ENCODE measurements at places on chromosomes 2 and 18.

DNA sequence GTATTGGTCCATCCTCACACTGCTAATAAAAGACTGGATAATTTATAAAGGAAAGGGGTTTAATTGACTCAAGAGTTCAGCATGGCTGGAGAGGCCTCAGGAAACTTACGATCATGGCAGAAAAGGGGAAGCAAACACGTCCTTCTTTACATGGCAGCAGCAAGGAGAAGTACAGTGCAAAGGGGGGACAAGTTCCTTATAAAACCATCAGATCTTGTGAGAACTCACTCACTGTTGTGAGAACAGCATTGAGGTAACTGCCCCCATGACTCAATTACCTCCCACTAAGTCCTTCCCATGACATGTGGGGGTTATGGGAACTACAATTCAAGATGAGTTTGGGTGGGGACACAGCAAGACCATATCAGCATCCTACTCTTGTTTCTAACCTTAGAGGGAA is 37.0 kb downstream of the SP100 start:
- no peak for DNase-seq

DNA sequence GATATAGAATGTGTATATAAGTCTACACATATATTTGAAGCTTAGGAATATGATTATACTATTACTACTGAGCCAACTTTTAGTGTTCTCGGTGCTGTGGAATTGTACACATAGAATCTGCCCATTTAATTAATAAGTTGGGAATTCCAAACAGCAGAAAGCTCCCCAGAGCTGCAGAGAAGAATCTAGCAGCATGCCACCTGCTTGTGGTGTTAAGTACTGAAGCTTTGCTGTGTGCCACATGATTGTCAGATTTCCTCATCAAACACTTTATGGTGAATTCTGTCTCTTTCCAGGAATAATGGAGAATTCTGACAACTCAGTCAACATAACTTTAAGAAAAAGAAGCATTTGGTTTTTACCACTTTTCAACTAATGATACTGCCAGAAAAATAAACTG is 117.8 kb downstream of the WDSUB1 start:
- no peak for DNase-seq

DNA sequence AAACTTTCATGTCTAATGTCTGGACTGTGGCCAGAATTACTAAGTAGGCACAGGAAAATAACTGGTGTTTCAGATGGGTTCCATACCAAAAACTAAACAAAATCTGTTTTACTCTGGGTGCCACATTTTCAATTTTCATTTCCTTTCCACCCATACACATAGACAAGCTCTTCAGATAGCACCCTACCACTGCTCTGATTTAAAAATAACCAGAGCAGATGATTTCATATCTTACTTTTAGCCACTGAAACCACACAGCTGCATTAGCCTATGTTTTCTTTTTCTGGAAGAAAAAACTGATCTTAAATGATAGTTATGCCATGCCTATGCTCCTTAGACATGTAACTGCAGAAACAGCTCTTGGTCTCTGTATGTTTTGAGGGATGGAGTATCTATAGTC is 647.6 kb downstream of the CPS1 start:
- no peak for DNase-seq

DNA sequence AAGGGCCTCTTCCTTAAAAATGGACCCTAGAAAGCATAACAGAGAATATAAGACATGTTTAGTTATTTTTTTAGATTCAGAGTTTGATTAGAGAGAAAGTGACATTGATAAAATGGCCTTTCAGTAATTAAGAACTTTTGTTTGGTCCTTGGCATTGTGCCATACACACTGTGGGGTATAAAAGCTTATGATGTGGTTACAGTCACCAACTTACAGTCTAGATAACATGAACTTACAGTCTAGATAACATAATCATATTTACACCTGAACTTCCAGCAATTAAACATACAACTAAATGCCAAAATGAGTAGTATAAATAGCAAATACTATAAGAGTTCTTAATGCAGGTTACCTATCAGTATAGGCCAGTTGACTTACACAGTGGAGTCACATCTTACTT is 25.6 kb upstream of the EFEMP1 start:
- DNase-seq, result no peak

GRCh38 chr18:79393181-79393634 is 2.5 kb upstream of the NFATC1 start:
- no peak for DNase-seq

- no peak for DNase-seq
Observed at GRCh38 chr18:30709595-30709994, 332.9 kb downstream of the DSC3 start.

DNA sequence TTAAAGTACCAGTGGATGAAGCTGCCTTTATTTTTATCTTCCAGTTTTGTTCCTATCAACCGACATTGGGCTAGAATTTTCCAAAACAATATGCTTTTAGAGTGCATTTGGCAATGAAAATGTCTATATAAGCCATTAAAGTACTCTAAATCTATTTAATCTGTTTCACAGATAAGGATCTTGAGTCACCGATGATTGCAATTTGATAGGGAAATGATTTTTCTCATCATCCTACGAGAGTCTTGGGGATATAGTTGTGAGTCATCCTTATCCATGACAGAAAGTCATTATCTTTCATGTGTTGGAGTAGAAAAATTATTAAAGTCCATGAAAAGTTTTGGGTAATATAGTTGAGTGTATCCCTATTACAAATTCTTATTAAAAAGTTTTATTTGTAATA is 26.1 kb downstream of the SLC39A10 start:
- no peak for DNase-seq

DNA sequence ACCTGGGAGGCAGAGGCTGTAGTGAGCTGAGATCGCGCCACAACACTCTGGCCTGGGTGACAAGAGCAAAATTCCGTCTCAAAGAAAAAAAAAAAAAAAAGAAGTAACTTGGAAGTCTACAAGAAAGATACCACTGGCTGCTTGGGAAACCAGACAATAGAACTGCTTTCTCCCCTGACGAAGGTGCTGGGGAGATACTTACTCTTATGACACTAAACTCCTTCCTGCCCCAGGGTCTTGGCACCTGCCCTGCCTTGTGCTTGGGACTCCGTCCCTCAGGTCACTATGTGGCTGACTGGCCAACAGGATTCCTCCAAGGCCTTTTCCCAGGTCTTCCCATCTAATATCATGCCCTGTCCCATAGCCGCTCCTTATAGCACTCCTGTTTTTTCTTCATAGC is 30.7 kb downstream of the INPP5D start:
- no peak for DNase-seq

DNA sequence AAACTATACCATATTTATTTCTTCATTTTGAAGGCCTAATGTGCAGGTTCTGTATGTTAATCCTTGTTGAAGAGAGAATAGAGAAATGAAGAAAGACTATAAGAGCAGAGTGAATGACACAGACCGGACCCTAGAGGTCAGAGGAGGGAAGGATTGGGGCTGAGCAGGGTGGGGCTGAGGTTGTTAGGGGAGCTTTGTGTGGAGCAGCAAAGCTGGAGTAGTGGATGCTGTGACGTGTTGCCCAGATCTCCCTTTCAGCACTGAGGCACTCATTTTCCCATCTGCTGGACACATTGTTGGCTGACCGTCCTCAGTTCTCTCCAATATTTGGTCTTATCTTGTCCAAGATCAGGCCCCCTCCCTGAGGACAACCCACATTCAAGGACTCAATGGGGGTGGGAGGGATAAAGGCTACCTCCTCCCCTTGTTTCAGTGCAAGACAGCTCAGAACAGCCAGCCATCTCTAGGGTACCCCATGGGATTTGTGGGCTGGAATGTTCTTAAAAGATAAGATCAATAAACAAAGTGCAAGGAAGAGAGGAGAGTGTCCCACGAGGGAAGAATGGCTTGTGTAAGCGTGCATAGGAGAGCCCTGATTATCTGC is 143.6 kb downstream of the TDRD15 start:
- DNase-seq, result no peak

GRCh38 chr18:36519358-36519757 is 221.8 kb downstream of the FHOD3 start:
- no peak for DNase-seq

- no peak for DNase-seq
Observed at GRCh38 chr18:14919666-14920065, 171.7 kb downstream of the ANKRD30B start.

DNA sequence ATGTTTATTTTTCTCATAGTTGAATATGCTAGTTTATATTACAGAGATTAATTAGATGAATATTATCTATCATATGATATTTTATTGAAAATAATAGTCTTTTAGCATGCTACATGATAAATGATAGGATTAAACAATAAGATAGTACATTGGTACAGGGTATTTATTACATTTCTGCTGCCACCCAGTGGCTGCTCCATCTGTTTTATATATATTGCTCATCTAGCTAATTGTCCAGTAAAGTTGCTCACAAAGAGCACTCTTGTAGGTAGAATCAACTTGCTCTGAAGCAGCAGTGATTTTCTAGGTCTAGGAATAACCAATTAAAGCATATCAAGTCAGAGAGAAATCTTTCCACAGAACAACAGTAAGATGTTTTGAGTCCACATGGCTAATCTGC is 183.3 kb downstream of the ASXL3 start:
- no peak for DNase-seq

GRCh38 chr2:187078297-187078696 is 229.3 kb upstream of the ZSWIM2 start:
- DNase-seq, result no peak

DNA sequence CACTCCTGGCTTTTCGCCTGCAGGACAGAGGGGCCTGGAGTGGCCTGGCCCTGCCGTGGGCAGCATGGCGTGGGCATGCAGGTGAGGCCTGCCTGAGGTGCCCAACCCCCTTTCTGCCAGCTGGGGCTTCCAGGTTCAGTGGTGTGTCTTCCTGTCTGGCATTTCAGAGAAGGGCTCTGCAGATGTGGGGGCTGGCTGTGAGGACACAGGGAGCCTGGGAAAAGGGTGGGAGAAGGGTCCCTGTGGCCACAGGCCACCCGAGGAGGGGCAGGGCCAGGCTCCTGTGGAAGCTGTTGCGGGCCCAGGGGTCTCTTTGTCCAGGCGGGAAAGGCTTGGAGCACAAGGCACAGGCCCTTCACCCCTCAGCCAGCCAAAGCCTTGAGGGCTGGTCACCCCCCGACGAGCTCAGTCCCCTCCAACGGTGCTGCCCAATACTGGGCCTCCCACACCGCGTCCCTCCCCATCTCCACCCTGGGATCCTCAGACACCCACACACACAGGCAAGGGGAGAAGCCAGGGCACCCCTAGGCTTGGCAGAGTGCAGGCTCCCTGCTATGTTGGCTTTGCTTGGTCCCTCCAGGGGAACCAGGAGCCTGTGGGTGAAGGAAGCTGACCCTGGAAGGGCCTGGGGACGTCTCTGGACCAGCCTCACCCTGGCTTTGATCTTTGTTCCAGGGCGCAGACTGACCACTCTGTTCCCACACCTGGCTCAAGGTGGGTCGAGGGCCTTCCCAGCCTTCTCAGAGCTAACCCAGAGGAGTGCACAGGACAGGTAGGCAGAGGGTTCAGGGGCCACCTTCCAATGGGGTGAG is 3.7 kb upstream of the AQP12A start:
- no peak for DNase-seq

DNA sequence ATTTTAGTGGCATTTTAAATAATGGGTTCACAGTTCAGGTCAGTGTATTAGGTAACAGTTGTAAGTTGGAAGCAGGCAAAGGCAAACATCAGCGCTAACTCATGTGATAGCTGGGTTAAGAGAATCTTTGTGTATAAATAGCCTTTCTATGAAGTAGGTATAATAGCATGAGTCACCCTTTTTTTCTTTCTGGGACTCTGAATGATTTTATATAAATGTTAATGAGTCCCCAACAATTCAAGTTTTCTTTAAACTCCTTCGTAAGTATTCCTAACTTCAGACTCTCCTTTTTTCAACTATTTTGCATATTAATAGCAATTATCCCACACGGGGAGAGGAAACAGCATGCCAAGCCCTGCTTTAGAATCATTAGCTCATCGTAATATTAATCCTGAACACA is 384.3 kb downstream of the PIK3C3 start:
- no peak for DNase-seq

DNA sequence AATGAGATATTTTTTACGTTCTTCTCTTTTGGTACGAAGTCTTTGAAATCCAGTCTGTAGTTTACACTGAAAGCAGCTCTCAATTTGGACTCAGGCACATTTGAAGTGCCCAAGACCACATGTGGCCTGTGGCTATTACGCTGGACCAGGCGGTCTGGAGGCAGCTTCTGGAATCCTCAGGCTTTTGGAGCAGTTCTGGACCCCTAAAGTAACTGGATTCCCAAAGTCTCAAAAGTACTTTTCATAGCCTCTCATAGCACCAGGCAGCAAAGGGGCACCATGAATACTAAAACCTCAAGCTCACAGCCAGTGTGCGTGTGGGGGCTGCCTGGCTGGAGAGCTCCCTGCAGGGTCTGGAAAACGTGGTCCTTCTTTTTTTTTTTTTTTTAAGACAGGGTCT is 119.0 kb downstream of the SMAD7 start:
- DNase-seq, result peak; percentile 0
